Neural crest cell (in vitro differentiated cells): ENCODE measurements at places on chromosomes 1 and 21. TPM values are rescaled to one million over a fixed set of nuclear protein-coding genes. Genes with fewer than 3 reads are reported as not detected.

DNA sequence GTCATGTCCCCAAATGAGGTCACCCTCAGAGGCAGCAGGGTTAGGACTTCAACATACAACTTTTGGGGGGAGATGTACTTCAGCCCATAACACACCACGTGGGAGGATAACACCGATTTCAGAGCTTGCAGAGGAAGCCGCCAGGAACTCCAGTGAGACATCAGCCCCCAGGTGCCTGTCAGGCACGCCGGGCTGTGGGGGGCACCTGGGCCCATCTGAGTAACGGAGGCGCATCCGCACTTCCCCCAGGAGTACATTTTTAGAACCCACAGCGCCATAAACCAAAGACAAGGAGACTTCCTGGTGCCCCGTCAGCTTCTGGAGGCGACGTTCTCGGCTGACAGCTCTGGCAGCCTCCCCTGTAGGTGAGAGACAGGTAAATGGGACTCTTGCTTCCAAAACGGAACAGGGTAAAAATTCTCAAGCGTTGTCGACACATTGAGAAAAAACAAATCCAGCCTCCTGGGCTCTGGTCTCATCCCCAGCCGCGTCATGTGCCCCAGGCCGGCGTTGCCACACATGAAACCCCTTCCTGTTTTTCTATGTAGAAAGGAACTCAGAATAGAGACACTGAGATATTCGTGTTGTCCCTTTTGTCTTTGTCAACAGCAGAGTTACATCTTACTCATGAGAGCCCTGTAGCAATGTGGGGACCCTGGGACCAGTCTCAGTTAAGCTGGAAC, 93.3 kb downstream of the PDE9A start:
- DNase-seq = no peak

GRCh38 chr1:200355801-200356200, 54.0 kb downstream of the ZNF281 start:
- DNase-seq = no peak

- DNase-seq = no peak
These were observed 53.5 kb downstream of the SYT6 start for GRCh38 chr1:114100148-114100547.

GRCh38 chr1:94468708-94469107, 50.5 kb downstream of the ABCD3 start:
- no peak for DNase-seq

DNA sequence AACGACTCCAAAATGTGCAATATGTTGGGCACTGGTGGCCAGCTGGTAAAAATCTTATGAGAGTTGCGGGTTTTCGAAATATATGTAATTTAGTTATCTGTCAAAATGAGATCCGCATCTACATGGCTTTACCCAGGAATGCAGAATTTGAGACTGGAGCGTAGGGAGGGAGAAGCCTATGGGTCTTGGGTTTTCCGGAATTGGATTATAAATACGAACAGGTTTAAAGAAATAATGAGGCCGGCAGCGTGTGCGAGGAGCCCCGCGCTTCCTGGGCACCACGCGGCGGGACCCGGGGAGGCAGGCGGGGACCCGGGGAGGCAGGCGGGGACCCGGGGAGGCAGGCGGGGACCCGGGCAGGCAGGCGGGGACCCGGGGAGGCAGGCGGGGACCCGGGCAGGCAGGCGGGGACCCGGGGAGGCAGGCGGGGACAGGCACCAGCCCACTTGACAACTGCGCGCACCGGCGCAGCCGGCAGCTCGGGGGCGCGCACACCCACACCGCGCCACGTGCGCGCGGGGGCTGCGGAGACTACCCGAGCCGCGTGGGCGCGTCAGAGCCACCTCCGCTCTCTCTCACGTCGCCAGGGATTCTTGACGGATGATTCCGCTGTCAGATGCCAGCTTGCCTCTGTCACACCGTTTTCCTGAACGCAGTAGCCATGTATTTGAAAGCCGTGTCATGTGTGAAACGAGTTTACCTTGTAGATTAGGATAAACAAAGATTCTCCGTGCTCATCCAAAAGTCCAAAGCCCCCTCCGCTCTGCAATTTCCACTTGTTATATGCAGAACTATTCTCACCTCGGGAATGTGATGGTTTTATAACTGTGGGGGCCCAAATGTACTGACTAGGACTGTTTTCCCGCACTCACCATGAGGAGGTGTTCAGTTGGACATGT, 54.3 kb upstream of the HNRNPU start:
- DNase-seq = peak; percentile 9

DNA sequence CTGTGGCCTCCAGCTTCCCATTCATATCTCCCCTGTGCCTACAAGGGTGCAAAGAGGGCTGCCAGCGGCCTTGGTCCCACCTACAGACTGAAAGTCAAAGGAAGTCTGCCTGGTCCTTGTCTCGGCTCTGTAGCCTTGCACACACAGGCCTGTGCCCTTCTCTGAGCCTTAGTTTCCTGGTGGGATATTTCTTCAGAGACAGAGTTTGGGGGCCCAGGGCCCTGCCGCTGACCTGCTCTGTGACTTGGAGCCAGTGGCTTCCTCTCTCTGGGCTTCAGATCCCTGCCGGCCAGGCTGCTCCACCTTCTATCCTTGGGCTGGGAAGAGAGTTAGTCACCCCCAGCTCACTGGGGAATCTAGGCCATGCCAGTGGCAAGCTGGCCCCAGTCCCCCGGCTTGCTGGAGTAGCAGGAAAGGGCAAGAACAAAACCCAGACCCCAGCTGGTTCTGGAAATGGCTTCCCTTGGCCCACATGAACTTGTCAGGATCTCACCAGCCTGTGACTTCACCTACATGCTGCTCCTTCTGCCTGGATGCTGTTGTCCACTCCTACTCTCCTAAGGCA, 1.0 kb upstream of the TMEM61 start:
- DNase-seq = no peak

GRCh38 chr1:224450561-224451350, 16.2 kb upstream of the WDR26 start:
- no peak for DNase-seq

DNA sequence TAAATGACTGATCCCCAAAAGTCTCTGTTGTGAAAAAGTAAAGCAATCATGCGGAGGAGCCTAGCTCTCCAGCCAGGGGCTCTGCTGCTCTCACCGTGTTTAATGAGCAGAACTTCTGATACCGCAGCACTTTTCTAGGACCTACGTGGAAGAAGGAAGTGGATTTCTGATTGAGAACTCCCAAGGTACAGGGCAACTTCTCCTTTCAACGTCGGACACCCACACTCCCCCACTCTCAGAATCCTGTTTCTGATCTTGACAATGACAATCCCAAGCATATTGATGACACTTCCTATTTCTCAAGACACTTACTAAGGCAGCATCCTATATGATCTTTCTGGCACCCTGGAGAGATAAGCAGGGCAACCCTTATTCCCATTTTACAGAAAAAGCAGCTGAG, 78.4 kb downstream of the PROX1 start:
- no peak for DNase-seq

DNA sequence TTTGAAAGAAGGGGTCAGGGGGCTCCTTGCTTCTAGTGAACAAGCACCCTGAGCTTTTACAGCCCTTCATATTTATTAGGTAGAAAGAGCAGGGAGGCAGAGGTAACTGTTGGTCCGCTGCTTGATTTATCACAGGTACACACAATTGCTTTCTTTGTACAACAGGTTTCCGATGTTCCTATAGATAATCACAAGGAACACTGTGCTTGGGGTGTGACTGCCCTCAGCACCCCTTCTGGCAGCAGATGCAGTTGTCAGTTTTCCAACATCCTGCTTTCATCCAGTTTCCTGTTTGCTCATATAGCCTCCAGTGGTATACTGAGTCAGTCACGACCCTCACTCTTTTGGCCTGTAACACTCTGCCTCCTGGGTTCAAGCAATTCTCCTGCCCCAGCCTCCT, 40.6 kb downstream of the SCP2 start:
- DNase-seq = no peak

GRCh38 chr1:67688526-67689219, 3.7 kb downstream of the GADD45A start:
- no peak for DNase-seq

DNA sequence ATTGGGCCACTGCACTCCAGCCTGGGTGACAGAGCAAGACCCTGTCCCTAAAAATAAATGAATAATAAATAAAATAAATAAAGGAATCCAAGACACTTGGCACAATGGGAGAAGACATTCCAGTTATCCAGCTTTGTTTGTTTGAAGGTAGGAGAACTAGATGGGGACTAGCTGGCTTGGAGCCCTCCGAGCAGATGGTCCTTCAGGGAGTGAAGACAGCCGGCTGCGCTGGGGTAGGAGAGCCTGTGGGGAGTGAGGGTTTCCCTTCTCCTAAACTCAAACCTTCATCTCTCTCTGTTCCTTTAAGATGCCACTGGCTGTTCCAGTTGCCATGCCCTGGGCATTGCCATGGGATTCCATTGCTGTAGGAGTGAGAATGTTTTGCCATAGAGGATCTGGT, 120.6 kb downstream of the NAV1 start:
- DNase-seq = no peak

GRCh38 chr1:223209992-223210787, 67.1 kb upstream of the TLR5 start:
- no peak for DNase-seq

DNA sequence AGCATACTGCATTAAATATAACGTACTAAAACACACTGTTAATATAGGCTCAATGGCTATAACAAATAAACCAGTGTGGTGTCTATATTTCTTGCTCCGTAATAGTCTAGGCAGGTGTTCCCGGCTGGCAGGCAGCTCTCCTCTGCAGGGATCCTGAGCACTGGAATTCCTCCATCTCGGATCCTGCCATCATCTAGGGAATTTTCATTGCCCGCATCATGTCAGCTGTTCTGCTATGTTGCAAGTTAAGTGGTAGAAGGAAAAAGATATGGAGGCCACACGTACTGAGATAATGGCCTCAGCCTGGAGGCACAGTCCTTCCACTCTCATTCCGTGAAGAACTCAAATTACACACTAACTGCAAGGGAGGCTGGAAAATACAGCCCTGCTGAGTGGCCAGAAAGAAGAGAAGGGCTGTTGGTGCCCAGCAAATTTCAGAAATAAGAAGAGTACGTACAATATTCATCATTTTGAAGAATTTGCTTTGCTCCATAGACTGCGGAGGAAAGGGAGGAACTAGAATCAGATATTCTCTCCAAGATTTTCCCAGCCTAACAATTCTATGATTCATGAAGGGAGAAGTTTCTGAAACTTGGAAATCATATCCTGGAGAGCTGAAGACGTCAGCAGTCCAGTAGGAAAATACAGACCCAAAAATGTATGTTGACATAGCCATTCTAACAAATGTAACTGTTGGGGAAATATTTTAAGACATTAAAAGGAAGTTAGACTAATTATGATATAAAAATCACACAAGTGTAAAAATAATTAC, 263.3 kb downstream of the MRPL39 start:
- DNase-seq = no peak

DNA sequence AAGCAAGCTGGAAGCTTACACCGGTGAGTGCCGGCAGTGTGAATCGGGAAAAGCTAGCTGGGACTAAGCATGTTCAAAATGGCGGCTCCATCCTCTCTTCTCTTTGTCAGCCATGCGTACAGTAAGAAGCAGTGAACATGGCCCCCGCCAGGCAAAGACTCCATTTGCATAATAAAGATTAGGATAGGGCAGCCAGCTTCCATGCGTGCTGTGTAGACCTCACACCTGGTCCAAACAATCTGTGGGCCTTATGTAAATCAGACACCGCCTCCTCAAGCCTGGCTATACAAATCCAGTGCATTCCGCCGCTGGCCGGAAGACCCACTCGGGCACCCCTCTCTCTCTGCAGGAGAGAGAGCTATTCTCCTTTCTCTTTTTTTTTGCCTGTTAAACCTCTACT, 150.3 kb downstream of the TIAM1 start:
- DNase-seq = no peak

DNA sequence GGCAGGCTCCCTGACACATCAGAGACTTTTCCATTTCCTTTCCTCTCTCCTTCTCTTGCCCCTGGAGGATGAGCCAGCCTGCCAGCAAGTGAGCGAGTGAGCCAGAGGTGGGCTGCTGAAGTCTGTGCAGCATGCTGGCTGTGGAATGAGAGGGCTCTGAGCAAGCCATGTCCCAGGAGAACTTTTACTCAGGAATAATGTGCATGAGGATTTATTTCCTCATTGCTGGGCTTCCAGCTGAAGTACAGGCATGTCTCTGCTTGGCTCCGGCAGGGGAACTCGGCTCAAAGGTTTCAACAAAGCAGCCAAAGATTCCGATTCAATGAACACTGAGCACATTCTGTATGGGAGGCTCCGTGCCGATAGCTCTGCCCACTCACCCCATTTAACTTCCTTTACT, 43.7 kb downstream of the UBIAD1 start:
- no peak for DNase-seq

- no peak for DNase-seq
These were observed 61.2 kb downstream of the OLFML3 start for GRCh38 chr1:114040273-114041015.

DNA sequence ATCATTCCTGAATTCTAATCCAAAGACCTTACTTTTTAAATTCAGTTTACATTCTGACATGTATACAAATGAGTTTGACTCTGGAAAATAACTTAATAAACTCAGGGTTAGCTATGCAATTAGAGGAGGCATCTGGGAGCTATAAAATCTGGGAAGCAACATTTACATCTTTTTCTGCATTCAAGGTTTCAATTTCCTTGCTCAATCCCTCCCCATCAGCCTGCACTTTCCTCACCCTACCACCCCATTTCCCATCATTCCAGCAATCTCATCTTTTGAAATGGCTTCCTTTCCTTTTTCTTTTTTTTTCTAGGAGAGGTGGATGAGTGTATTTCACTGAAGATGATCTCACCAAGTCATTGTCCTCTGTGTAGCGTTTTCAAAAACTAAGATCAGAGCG, 65.3 kb upstream of the BEND5 start:
- no peak for DNase-seq

DNA sequence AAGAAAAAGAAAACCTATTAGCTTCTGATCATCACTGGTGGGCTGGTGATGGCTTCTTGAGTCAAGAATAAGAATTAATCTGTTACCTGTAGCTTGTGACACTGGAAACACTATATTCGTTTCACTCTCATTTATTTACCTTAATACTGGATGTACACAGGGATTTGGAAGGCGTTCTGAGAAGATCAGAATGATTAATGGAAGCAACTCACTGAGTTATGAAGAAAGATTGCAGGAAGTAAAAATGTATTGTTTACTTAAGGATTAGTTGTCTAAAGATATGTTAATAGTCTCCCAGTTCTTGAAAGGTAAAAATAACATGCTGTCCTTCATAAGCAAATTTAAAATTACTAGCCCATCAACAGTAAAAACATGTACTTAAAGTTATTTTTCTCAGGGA, 644.9 kb upstream of the NCAM2 start:
- DNase-seq = no peak

Gene CTSS
- 0.16 and 0.41 TPM in 2 replicates for total RNA-seq

Gene KANK4
- total RNA-seq = 5.4 and 6.5 TPM in 2 replicates

Gene SPRR4
- not detected in 2 replicates for total RNA-seq

Gene TTLL10
- total RNA-seq = not detected in 2 replicates

Gene MSH4
- 0.34 and 0.56 TPM in 2 replicates for total RNA-seq

Gene LRRC53
- not detected in 2 replicates for total RNA-seq

Gene AVPR1B
- not detected in 2 replicates for total RNA-seq

Gene KRTAP10-10
- not detected in 2 replicates for total RNA-seq

Gene STUM
- total RNA-seq = 0.86 and 1.1 TPM in 2 replicates
